ENCODE measurements at places on chromosomes 7 and 10.

DNA sequence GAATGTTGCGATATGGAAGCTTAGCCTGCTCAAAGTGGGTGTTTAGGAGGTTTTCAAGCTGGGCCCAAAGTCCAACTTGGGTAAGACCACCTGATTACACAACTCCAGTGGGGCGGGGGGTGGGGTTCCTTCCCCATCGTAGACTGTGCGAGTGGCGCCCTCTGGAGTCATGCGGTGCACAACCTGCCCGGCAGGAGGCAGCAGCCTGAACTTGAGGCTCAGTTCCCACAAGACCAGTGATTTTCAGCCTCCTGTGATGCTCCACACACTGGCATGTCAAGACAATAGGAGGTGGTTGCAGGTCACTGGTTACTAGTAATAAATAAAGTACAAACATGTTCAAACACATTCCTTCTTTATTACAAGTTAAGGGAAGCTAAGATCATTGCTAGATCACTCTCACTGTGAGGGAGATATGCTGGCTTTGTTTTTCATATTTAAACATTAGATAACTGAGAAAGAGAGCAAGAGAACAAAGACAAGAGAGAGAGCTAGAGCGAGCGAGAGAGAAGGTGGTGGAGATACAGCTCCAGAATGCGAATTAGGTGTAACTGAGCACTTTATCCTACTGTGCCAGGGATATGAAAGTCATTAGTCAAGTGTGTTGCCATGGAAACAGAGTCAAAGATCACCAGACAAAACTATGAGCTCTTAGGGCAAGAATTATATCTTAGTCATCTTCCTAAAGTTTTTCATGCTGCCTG lies 97.4 kb upstream of the BMPER start:
- DNase-seq: peak; percentile 93

GRCh38 chr10:94549221-94549620 lies 3.6 kb downstream of the HELLS start:
- no peak for DNase-seq

GRCh38 chr10:121041906-121042305 lies 190.7 kb downstream of the WDR11 start:
- no peak for DNase-seq

DNA sequence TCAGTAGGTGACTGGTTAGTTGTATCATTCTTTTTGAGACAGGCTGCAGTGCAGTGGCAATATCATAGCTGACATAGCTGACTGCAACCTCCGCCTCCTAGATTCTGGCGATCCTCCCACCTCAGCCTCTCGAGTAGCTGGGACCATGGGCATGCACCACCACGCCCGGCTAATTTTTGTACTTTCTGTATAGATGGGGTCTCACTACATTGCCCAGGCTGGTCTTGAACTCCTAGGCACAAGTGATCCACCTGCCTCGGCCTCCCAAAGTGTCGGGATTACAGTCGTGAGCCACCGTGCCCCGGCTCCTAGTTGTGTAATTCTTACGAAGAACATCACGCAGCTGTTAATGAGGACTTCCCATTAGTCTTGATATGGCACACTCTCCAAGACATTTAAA lies 123.4 kb upstream of the VKORC1L1 start:
- DNase-seq: no peak

GRCh38 chr10:32409741-32410140 lies 36.2 kb upstream of the CCDC7 start:
- no peak for DNase-seq

DNA sequence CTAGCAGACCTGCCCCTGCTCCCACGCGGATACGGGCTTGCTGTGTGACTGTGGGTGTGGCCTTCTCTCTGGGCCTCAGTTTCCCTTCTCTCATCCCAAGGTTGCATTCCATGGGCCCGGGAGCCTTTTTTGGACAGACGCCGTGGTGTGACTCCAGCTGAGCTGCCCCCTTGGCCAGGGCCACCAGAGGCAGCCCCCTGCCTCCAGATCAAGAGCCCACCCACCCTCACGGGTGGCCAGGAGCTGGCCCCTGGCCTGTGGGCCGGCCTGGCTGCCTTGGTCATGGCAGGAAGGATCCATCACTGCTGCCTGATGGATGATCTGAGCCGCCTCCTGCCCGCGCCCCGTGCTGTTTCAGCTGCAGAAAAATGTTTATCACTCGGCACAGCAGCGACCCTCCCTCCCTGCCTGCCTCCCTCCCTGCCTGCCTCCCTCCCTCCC lies 27.8 kb upstream of the ELFN1 start:
- no peak for DNase-seq

DNA sequence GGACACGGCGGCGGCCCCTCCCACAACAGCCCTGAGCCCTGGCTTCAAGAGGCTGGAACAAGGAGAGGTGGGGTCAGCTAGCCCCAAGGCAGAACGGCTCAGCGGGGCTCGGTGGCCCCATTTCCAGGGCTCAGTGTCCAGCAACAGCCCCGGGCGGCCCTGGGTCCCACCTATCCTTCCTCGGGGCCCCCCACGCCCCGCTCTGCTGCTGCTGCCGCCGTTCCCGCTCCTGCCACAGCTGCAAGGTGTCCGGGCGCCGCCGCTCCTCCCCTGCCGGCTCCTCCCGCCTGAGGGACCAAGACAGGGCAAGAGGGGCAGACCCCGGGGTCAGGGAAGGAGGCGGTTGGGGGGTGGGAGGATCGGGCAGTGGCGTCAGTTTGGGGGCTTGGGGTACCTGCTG lies 3.4 kb upstream of the SAP25 start:
- no peak for DNase-seq

DNA sequence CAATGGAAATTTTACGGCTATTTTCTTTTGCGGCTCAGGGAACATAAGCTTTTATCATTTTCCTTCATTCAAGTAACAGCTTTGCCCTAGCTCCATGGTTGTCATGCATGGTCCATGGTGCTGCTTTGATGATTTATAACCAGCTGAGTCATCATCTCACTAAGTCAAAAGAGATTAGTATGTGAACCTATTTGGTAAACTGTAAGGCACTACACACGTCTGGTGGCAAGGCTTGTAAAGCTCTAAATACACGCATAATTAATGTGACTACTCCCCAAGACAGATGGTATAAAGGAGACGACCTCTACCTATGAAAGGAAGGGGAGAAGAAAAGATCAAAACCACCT lies 340.2 kb downstream of the KCNMA1 start:
- peak; percentile 34 for DNase-seq

DNA sequence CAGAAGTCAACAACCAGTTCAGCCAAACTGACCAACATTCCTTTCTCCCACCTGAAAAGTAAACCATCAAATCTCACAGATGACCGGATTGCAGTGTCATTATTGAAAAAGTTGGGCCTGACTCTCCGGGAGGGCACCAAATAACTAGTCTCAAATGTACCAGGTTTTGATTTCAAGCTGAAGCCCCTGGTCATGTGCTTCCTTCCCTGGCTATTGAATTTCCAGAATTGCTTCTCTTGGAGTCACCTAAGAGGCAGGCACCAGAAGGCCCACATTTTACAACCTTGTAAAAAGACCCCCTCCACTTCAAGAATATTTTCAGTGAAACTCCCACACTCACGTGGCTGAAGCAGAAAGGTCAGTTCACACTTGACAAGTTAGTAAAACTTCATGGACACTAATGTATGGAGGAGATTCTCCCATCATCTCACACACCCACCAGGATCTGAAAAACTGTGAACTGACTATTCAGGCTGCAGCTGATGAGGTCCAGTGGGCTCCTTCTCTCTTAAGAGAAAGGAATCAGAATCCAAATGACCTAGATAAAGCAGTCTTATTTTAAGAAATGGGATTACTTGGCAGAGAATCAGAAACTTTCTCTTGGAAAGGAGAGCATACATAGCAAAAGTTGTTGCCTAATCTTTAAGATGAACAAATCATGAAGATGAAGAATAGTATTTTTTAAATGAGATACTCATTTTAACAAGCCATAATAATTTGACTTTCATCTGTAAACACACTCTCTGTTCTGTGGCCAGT lies 53.6 kb downstream of the DLD start:
- no peak for DNase-seq

- DNase-seq: no peak
Measured at GRCh38 chr10:50508315-50509051, 115.3 kb downstream of the SGMS1 start.

DNA sequence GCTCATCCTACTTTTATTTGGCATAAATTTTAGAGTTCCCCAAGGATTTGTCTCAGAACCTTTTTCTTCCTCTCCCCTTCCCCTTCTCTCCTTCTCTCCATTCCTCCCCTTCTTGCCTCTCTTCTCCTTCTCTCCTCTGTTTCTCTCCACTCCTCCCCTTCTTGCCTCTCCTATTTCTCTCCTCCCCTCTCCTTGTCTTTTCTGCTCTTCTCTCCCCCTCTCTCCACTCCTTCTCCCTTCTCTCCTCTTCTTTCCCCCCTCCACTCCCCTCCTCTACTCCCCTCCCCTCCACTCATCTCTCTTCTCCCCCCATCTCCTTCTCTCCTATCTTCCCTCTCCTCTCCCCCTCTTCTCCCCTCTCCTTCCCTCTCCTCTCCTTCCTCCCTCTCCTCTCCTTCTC lies 142.7 kb downstream of the CCDC71L start:
- no peak for DNase-seq

Measured in choroid plexus epithelial cell (primary cell).